Fibroblast of mammary gland (primary cell): ENCODE measurements at places on chromosomes 5 and 9.

- no peak for DNase-seq
These were observed 144.6 kb upstream of the RAI14 start for GRCh38 chr5:34511481-34511880.

DNA sequence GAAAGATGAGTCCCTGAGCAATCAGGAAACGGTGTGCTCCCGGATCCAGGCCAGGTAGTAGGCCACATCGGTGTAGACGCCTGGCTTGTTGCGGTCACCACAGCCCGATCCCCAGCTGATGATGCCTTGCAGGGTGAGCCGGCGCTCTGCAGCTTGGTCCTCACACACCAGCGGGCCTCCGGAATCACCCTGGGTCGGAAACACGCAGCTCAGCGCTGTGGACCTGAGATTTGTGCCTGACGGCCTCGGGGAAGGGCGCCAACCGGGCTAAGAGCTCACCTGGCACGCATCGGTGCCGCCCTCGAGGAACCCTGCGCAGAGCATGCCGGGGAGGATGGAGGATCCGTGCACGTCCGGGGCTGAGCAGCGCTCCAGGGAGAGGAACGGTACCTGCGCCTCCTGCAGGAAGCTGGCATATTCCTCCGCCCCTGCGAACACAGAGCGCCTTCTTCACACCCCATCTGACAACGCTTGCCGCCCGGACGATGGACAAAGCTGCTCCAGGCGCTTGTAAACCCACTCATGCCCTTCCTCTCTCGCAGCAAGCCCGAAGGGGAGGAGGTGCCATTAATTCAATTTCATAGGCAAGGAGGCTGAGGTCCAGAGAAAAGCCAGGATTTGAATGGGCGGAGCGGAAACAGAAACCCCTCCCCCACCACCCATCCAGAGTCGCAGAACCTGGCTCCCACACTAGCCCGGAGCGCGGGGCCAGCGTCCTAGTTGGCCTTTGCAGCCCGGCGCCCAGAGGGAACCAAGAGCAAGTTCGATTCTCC is 2.0 kb upstream of the PFN3 start:
- peak; percentile 39 for DNase-seq

DNA sequence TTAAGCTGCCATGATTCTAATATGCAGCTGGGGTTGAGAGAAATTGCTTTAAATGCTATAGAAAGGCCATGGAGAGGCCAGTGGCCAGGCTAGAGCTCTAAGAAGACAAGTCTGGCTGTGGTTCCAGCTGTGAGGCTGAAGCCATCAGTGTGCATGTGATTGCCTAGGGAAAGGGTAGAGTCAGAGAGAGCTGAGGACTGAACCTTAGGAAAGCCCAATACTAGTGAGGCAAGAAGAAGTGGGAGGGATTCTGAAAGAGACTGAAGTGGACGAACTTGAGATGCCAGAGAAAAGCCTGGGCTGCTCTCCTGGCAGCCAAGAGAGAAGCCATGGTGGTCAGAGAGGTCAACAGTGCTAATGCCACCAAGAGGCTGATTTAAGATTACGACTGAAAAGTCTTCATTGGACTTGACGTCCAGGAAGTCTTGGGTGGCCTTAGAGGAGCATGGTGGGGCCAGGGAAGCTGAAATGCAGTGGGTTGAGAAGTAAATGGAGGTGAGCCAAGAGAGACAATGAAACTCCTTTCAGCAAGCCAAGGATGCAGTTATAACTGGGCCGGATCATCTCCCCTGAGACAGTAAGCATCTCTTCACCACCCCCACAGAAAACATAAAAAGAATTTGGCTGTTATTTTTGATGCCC is 133.2 kb downstream of the TMEM174 start:
- DNase-seq = no peak

DNA sequence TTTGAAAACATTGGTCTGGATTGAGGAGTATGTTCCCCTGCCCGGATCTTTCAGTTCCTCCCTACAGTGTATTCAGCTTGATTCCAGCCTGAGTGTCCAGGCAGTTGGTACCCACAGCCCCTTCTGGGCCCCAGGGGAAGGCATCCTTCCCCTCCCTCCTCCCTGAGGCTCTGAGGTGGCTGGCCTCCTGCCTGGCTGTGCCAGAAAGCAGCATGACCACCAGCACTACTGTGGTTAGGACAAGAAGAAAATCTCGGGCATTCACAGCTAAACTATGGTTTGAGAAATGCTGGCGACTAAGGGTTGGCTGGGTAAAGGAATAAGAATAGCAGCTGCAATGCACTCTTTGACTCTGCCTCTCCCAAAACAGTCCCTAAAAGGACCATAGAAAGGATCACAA is 84.6 kb upstream of the LIFR start:
- DNase-seq = no peak

GRCh38 chr5:73435759-73436534 is 12.6 kb downstream of the FOXD1 start:
- DNase-seq = no peak

DNA sequence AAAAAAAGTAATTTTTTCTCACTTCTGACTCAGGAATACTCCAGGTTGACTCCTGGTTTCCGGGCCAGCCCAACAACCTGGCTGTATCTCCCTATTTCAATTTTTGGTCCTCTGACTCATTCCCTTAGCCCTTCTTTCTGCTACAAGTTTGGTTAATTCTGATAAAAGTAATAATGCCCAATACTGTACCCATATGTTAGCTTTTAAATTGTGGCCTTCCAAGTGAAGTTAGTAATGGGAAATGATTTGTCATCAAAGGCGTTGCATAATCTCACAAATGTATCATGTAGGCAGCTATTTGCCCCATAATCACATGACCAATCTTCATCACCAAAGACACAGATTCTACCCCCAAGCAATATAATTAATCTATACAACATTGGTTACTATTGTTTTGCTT is 31.1 kb upstream of the BNC2 start:
- DNase-seq = peak; percentile 80

- peak; percentile 24 for DNase-seq
These were observed 10.6 kb downstream of the GRIN3A start for GRCh38 chr9:101727612-101728524.

DNA sequence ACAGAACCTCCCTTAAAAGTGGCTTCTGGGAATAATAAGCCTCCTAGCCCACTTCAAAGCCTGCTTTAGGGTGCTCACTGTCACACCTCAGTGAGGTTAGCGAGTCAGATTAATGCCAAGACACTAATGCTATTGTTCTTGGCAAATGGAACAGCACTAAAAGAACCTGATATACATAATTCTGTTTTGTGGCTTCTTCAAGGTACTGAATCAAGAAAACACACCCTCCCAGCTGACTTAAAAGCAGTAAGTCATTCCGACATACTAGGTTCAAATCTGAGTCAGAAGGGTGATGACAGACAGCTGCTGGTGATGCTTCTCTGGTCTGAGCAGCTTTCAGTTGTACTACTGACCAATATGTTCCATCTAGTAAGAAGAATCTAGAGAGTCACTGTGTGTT is 121.6 kb downstream of the OXCT1 start:
- peak; percentile 74 for DNase-seq

DNA sequence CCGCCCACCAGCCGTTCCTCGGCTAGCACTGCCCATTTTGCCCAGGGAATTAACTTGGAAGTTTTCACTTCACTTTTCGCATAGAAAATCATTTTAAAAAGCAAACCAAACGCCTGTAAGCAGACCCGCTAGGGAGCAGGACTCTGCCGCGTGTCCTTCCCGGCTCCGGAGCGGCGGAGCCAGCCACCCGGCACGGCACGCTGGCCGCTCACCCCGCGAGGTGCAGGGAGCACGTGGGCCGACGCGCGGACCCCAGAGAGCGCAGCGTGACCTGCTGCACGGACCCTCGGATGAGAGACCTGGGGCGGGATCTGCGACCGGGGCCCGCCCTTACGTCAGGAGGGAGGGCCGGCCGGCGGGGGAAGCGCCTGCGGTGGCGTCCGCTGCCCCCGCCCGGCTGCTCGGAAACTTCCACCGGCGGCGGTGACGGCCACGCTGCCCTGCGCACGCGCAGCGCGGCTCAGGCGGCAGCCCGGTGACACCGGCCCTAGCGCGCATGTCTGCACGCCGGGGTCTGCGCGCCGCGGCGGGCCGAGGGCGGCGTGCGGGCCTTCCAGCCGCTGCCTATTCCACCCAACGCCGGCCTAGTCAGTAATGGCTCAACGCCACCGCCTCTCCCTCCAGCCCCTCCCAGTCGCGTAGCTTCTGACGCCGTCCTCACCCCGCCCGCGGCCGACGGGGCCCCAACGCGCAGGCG is 507 bp upstream of the TENT4A start:
- peak; percentile 93 for DNase-seq

DNA sequence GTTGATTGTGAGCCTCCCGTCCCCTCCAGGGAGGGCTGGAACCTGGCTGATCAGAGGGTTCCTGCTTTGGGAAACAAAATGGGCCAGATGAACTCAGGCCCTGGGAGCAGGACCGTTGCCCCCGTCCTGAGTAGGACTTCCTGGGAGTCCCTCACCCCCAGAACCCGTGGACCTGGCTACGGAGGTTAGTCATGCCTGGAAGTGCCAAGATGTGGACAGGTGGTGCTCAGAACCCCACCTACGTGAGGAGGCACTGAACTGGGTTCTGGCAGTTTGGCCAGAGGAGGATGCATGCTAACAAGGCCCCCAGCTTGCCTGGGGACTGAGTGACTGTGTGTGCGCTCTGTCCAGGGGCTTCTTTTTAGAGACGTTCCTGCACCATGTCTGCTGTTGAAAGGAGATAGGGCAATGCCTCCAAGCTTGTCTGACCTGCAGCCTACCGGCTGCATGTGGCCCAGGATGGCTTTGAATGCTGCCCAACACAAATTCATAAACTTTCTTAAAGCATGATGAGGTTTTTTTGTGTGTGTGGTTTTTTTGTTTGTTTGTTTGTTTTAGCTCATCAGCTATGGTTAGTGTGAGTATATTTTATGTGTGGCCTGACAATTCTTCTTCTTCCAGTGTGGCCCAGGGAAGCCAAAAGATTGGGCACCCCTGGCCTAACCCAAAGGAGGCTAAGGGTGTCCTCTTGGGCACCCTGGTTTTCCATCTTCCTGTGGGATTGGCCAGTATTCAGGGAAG is 1.8 kb upstream of the DAB2IP start:
- no peak for DNase-seq

GRCh38 chr5:170846416-170846815 is 15.4 kb upstream of the RANBP17 start:
- DNase-seq = no peak

- no peak for DNase-seq
These were observed 59.5 kb downstream of the FGF10 start for GRCh38 chr5:44329716-44330115.
